ENCODE measurements at places on chromosomes 7 and 10.

GRCh38 chr7:1062296-1063294 lies 18.2 kb downstream of the GPR146 start:
- no peak for DNase-seq

GRCh38 chr10:6654571-6654970 lies 74.5 kb upstream of the PRKCQ start:
- DNase-seq = no peak

DNA sequence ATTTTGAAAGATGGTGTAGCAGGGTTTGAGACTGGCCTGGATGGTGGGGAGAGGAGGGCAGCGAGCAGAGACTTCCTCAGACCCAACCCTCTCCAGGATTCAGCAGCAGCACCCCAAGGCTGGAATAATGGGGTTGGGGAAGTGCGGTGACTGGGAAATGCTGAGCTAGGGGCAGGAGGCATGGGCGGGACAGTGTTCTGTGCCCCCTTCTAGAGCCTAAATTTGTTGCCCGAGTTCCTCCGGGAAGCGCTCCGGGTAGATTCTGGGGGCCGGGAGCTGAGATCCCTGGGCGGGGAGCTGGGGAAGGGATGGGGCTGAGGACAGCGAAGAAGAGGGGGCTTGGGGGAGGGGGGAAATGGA lies at the start of gene CHAT:
Gene CHAT (plus strand): TSS at position 156 of the 360 bp plus-strand sequence. CDS start 153 bp downstream, at position 309.
- no peak for DNase-seq

DNA sequence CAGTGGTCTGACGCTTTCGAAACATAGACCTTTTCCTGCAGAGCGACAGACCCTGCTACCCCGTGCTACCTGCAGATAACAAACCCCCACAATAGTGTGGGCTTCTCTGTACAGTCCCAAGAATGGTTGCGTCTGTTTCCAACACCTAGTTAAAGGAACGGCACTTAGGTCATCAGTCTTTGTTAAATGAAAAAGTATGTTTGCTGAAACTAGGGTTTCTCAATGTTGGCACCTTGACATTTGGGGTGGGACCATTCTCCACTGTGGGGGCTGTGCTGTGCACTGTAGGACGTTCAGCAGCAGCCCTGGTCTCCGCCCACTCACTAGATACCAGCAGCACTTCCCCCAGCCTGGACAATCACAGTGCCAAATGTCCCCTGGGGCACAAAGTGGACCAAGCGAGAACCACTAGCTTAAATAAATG lies 13.7 kb downstream of the TECTB start:
- no peak for DNase-seq

GRCh38 chr7:76396864-76397263 lies 12.6 kb downstream of the SSC4D start:
- no peak for DNase-seq

GRCh38 chr10:3077509-3077908 lies 10.2 kb downstream of the PFKP start:
- no peak for DNase-seq

All from CD4-positive, alpha-beta T cell (primary cell).